ENCODE measurements at places on chromosomes 1 and 21. TPM values are rescaled to one million over a fixed set of nuclear protein-coding genes. Genes with fewer than 3 reads are reported as not detected.

Gene TSPAN2
- 2.7 TPM for total RNA-seq

Gene ETNK2
- total RNA-seq: 19.3 TPM

Gene FNDC7
- total RNA-seq: not detected

Gene TAL1
- 1.5 TPM for total RNA-seq

Measured in mesangial cell (primary cell).